ENCODE measurements at places on chromosomes 5 and 9.
A peak's percentile ranks its signal among the peaks of the same experiment; 100 is the strongest.

DNA sequence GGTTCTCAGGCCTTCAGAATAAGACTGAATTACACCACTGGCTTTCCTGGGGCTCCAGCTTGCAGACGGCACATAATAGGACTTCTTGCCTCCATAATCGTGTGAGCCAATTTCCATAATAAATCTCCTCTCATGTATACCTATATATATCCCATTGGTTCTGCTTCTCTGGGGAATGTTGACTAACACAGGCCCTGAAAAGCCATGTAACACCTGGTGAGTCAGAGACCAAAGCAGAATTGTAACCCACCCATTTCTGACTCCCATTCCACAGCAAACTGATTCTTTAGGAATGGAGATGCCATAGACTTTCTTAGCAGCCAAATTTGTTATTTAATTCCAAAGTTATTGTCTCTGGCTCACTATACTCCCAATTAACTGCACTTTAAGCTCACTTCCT is 85.4 kb upstream of the AGXT2 start:
- DNase-seq = no peak

- DNase-seq = no peak
Observed at GRCh38 chr5:39260095-39260494, 40.7 kb upstream of the FYB1 start.

- DNase-seq = peak; percentile 26
Observed at GRCh38 chr5:133052317-133053175, 733 bp downstream of the HSPA4 start.

GRCh38 chr9:120892748-120893610 is 16.0 kb upstream of the PHF19 start:
- no peak for DNase-seq

DNA sequence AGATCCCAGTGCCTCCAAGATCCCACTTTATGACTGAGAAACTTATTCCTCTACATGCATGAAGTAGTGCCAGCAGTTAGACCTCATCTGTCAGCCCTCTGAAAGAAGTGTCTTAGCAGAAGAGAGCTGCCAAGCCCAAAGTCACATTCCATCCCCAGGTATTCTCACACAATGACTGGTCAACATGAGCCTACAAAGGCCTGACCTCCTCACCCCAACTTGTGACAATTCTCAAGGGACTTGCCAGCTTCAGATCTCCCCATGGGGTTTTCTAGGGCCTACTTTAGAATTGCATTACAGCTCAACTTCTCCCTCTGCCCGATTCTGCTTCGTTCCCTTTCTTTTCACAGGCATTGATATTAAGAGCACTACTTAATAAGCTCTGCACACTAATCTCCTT is 393.8 kb upstream of the SLC30A5 start:
- DNase-seq = no peak

GRCh38 chr5:159211729-159212174 is 2.4 kb upstream of the RNF145 start:
- DNase-seq = no peak

DNA sequence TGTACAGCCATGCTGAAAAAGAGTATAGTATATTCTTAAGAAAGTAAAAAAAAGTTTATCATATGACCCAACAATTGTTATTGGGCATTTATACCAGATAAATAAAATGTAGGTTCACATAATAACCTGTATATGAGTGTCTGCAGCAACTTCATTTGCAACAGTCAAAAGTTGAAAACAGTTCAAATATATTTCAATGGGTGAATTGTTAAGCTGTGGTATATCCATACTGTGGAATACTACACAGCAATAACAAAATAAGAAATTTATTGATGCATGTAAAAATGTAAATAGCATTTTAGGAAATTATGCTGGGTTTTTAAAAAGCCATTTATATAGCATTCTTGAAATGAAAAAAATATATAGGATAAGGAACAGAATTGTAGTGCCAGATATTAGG is 1420.1 kb upstream of the ACO1 start:
- DNase-seq = no peak

- peak; percentile 2 for DNase-seq
Observed at GRCh38 chr9:385818-386398, 171.2 kb downstream of the DOCK8 start.

- no peak for DNase-seq
Observed at GRCh38 chr5:90408571-90409317, 812 bp downstream of the CETN3 start.

DNA sequence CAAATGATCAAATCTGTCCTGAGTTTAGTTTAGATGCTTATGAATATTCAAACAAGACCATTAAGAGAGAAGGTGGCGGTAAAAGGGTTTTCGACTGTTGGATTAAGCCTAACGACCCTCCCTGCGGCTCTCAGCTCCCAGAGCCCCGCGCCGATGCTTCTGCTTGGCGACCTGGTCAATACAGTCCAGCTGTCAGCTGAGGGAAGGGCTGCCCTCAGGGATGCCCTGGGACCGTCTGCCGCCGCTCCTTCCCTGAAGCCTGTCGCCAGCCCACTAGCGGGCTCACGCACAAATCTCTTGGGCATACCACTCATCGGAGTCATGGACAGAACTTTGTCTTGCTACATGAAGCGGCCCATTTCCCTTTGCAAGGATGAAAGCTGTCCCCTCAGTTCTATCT is 136.6 kb upstream of the RAPGEF1 start:
- no peak for DNase-seq

Data from amygdala (tissue), 56 donors.